ENCODE measurements at places on chromosomes 12 and 14. TPM values are rescaled to one million over a fixed set of nuclear protein-coding genes. Genes with fewer than 3 reads are reported as not detected.
A peak's percentile ranks its signal among the peaks of the same experiment; 100 is the strongest.

Gene TPH2
- 3.1 TPM for total RNA-seq

DNA sequence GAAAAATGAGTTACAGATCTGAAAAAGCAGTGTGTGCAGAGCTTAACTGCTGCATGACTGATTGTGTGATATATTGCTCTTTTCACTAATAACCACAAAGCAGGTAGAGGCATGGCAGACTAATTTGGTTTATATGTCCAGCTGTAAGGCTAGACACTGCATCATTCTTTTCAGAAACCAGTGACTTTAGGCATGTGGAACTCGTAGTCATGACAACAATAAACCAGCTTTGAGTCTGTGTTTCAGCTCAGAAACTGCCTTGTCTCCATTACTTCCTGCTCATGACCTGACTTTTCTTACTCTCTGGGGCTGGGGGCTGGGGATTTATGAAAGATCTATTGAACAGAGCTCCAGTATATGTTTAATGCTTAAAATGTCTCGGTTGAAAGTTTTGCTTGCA, 146.8 kb upstream of the LRIG3 start:
- no peak for DNase-seq

- DNase-seq = no peak
Observed at GRCh38 chr14:95763875-95764274, 50.0 kb upstream of the TCL1A start.

DNA sequence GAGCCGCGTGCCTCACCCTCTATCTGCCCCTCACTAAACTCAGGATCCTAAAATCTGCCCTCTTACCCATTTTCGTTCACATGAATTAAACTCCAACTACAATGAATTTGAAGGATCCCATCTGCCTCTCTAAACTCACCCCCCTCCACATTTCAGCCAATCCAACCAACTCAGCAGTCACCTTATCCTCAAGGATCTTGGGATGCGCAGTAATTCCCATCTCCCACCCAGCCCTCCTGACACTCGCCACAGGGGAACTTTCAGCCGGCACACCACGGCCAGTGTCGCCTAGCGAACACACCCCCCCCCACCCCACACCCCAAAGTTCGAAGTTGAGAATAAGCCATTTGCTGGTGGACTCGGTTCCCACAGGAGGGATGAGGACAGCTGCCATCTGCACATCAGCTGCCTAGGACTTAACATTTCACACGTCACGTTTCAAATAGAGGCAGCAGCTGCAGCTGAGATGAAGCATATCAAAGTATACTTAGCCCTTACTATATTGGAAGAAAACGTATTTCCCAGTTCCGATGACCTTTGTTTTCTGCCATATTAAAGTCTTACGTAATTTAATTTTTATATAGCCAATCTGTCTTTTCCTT, 8.7 kb upstream of the SELPLG start:
- peak; percentile 50 for DNase-seq

DNA sequence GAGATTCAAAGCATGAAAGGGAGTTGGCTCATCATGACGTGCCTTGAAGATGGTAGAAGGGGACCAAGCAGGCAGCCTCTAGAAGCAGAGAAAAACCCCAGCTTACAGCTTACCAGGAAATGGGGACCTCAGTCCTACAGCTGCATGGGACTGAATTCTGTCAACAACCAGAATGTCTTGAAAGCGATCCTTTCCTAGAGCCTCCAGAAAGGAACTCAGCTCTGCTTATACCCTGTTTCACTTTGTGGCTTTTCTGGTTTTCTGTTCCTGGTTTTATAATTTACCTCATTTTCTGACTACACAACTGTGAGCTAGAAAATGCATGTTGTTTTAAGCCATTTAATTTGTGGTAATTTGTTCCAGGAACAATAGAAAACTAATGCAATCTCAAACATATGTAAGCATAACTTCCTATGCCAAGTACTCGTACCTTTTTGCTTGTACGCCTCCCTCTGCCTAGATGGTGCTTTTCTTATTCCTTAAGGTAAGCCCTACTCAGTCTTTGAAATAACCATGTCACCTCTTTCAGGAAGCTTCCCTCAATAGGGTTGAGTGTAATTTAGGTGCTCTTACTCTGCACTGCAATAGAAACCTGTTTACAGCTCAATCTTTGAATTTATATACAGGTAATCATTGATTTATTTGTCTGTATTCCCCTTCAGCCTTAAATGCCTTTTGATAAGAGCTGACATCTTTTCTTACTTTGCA, 348.8 kb downstream of the TMEM117 start:
- DNase-seq = no peak

GRCh38 chr14:52429451-52429850, 115.3 kb downstream of the PTGER2 start:
- no peak for DNase-seq

DNA sequence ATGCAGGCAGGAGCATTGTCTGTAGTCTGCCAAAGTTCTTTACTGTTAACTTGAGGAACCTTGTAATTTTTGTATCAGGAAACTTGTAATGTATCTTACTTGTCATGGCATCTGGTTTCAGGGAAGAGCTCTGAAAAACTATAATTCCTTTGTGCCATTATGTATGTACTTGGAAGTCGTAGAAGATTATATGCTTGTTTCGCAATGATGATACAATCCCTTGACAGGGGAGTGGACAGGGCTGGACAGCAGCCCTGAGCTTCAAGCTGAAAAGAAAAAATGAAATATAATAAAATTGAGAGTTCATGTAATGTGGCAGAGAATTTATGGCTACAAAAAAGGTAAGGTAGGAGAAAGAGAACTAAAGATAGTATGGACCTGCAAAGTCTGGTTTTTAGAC, 7.4 kb upstream of the DLGAP5 start:
- no peak for DNase-seq
